ENCODE measurements at places on chromosomes 4 and X.

- DNase-seq = no peak
Observed at GRCh38 chrX:38221391-38221929, 789 bp upstream of the SRPX start.

- peak; percentile 39 for DNase-seq
Observed at GRCh38 chr4:99088023-99088449, 552 bp downstream of the ADH5 start.

DNA sequence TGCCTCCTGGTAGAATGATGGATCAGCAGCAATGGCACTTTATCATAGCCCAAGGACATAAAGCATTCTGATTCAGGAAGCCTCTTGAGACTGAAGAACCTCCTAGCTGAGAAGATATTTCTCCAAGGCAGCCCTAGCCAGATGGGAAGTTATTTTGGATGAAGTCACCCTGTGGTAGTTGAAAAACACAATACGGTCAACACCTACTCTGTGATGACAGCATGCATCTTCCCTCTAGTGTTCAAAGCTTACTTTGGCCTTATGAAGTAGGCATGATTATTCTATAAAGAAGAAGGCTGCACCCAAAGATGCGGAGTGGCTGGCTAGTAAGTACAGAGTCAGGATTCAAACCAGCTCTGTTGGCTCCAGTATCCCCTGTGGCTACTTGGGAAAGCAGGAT is 47.9 kb downstream of the TLR10 start:
- no peak for DNase-seq

DNA sequence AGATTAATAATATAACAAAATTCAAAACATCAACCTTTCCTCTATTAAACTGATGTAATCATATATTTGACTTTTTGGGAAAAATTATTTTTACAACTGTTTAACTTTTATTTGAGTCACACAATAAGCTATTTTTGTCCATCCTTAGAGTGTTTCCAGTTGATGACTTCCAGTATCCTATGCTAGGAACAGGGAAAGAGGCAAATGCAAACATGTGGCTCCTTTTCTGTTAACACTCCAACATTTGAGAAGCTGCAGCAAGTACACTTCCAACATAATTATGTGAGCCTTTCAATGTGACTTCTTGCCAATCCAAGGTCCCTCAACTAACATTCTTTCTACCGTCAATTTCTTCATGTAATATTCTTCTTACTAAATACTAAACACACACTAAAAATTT is 117.7 kb downstream of the PPA2 start:
- DNase-seq = no peak

DNA sequence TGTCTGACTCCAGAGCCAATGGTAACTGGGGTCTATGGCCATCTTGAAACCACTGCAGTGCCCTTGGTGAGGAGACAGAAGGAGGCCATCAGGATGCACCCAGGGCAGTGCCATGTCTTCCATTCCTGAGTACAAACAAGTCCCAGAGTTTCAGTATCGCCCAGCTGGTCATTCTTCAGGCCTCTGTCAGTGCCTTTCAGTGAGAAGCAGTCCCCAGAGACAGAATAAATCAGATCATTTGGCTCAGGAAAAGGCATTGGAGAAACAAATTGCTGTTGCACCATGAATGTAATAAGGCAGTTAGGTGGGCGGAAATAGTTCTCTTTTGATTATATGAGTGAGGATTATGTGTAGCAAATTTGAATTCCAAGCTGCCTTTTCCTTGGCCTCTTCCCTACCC is 21.3 kb downstream of the ADGRG4 start:
- no peak for DNase-seq

- DNase-seq = no peak
Observed at GRCh38 chr4:113347245-113347644, 297.8 kb downstream of the ANK2 start.

DNA sequence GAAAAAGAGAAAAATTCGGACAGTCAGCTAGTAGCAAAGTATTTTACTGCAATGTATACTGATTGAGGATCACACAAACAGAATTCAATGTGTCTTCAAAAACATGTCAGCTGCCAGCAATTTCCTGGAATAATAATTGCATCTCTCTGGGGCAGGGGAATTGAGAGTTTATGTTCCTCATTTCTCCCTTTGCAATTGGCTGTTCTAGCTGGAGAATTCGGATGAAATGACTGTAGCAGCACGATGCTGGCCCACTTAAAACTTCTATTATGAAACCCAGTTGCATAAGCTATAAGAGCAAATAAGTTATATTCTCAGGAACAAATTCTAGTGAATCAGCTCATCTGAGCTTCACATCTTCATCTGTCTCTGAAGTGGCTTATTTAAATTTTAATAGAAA is 99.9 kb upstream of the CPEB2 start:
- no peak for DNase-seq

DNA sequence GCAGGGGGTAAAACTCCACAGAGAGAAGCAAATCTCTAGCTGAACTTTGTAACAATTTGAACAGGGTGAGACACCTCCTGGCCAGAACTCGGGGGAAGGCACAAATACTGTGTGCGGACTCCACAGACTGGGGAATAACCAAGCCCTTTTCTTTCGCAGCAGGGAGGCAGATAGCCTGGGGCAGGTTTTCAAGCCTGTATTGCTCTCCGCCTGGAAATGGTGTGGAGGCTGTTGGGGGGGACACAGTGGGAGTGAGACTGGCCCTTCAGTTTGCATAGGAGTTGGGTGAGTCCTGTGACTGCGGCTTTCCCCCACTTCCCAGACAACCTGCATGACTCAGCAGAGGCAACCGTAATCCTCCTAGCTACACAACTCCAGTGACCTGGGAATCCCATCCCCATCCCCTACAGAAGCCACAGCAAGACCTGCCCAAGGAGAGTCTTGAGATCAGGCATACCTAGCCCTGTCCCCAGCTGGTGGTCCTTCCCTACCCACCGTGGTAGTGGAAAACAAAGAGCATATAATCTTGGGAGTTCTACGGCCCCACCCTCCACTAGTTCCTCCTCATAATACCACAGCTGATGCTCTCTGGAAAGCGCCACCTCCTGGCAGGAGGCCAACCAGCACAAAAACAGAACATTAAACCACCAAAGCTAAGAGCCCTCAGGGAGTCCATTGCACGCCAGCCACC is 12.9 kb upstream of the SMPX start:
- DNase-seq = peak; percentile 4

DNA sequence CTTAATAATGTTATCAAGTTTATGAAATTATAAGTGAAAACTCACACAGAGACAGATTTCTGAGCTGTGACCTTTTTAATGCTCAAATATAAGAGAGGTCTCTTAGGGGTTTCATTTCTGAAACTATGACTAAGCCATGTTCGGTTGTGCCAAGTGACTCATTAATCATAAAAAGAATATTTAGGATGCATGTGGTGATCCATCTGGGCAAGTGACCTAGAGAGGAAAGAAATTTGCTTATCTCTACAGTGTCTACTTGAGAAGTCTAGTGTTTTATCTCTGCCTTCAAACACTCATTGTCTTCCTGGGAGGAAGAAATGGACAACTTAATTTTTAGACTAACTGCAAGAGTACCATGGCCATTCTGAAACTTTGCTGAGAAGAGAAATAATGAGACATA is 545.3 kb upstream of the GRID2 start:
- DNase-seq = no peak

DNA sequence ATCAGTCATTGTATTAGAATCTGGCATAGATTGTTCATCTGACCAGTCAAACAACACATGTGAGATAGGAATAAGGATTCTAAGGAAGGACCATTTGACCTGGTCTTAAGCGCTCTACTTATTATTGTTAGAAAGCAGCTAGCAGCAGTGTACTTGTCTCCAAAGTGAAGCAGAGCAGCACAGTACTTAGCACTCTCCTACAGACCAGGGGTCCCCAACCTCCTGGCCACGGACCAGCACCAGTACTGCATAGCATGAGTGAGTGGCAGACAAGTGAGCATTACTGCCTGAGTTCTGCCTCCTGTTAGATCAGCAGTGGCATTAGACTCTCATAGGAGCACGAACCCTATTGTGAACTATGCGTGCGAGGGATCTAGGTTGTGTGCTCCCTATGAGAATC is 135.9 kb upstream of the SPRY1 start:
- DNase-seq = no peak
